ENCODE measurements at places on chromosomes 2 and 18.

DNA sequence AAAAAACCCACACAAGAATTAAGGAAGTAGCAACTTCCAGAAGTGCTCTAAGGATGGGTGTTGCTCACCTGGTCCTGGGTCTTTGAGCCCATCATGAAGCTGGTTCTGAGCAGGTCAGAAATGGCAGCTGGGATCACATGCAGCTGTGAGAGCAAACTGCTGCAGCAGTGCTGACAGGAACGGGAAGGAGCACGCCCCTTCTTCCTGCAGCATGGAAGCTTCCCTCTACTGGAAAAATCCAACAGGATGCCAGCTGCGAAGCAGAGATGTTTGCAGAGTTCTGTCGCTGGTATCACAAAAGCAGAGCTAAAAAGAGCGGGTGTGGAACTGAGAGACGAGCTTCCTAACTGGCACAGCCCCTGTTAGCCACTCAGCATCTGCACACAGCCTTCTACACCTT lies 33.7 kb downstream of the EIF4E2 start:
- DNase-seq = no peak

GRCh38 chr2:170505631-170506275 lies 209.4 kb upstream of the SP5 start:
- no peak for DNase-seq

DNA sequence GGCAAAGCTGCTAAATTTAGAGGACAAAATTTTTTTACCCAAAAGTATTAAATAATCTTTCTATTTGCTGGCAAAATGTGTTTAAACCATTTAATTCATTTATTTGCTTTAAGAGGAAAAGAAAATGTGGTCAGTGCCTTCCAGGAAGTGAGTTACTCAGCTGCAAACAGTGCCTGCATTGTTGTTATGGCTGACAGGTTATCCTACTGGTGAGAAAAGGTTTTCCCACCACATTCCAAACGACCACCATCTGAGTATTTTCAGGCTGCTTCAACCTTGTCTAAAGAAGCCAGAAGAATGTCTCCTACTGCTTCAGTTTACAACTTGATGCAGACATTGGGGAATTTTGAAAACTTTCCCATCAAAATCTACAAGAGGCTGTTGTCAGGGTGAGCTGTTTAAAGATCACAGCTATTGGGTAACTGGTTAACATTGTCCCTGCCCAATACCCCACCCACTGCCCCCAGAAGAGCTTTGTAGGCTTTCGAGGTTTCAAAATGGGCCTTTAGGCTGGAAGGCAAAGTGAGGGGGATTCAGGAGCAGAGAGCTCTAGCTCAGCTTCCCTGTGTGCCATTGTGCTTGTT lies 461.3 kb upstream of the FANCL start:
- DNase-seq = no peak

DNA sequence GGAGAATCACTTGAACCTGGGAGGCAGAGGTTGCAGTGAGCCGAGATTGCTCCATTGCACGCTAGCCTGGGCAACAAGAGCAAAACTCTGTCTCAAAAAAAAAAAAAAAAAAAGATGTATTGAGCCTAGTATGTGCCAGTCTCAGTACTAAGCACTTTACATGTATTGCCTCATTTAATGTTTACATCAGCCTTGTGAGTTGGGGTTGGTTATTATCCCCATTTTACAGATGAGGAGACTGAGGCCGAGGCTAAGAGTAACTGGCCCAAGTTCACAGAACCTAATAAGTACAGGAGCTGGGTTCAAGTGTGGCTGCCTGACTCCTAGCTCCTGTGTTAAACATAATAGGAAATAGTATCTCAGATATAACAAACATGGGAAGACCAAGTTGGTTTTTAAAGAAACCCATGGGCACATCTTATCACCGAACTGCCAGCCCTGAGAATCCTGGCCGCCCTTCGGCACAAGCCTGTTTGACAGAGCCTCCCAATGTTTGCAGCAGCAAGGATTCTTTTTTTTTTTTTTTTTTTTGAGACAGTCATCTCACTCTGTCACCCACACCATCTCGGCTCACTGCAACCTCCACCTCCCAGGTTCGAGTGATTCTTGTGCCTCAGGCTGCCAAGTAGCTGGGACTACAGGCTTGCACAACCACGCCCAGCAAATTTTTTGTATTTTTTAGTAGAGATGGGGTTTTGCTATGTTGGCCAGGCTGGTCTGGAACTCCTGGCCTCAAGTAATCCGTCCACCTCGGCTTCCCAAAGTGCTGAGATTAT lies 24.2 kb upstream of the GMPPA start:
- DNase-seq = no peak

- DNase-seq = no peak
Observed at GRCh38 chr2:62296034-62296831, 100.3 kb downstream of the B3GNT2 start.

- no peak for DNase-seq
Observed at GRCh38 chr2:180150606-180151005, 143.5 kb upstream of the CWC22 start.

DNA sequence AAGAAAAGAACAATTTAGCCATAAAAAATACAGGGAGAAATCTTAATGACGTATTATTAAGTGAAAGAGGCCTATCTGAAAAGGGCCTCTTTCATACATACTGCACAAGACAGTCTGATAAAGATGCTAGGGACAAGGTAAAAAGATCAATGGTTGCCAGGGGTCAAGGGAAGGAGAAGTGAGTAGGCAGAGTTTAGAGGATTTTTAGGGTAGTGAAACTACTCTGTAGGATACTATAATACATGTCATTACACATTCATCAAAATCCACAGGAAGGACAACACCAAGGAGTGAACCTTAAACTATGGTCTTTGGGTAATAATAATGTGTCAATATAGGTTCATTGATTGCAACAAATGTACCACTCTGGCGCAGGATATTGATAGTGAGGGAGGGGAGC lies 289.3 kb downstream of the FSIP2 start:
- DNase-seq = no peak

- DNase-seq = no peak
Observed at GRCh38 chr18:36298126-36298741, 721 bp downstream of the FHOD3 start.

- DNase-seq = no peak
Observed at GRCh38 chr2:85716346-85716914, 22.3 kb downstream of the GNLY start.

GRCh38 chr2:125185691-125186270 lies 1160.7 kb downstream of the CNTNAP5 start:
- no peak for DNase-seq

- DNase-seq = no peak
Observed at GRCh38 chr2:28451793-28452533, 43.9 kb upstream of the PLB1 start.
